Hematopoietic multipotent progenitor cell (in vitro differentiated cells): ENCODE measurements at places on chromosomes 5 and 9. TPM values are rescaled to one million over a fixed set of nuclear protein-coding genes. Genes with fewer than 3 reads are reported as not detected.

DNA sequence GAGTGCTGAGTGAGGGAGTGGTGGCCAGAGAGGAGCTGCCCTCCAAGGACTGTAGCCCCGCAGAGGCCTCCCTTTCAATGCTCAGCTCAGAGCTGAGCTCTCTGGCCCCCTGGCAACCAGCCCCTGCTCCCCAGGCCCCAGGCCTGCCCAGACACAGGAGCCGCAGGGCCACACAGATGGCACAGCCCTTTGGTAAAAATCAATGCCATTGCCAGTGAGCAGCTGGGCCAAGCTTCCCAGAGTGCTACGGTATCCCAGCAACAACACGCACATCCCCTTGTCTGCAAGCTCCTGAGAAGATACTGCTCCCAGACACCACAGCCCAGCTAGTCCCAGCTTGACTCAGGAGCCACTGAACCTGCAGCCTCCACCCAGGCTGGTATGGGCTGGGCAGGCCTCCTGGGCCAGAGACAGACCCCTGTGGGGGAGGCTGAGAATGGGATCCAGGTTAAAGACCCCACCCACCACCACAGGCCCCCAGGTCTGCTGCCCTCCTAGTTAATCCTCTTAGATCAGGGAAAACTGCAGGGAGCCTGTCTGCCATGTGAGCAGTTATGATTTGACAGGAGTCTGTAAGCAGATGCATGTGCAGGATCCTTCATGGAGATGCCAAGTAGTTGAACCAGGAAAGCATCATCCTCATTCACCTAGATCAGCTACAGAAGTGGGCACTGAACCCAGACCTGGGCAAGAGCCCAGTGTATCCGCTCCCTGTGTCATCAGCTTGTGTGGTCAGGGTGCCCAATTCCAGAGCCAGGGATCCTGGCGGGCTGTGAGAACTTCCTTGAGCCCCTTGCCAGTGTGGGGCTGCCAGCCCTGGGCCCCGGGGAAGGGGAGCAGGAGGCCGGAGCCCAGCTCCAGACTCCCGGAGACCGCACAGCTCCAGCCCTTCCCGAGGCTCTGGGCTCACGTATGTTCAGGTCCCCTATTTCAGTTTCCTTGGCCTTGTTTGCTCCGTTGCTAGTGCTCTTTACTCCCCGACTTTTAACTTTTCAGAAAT lies 26.7 kb upstream of the ADAMTS2 start:
- DNase-seq = no peak

DNA sequence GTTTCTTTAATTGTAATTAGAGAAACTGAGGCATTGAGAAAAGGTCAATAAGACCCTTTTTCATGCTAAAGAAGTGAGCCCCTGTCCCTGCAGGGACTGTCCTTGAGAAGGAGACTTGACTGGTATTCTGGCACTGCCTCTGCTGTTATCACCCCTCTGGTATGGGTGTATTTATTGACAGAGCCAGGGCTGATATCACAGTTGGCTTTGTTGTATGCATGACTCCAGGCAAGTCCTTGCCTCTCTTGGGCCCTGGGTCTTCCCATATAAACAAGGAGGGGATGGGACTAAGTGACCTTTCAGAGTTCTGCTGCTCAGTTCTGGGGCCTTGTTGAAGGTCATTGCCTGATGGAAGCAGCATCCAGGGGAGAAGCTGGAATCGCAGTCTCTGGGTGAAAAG lies 71.8 kb upstream of the PPARGC1B start:
- no peak for DNase-seq

DNA sequence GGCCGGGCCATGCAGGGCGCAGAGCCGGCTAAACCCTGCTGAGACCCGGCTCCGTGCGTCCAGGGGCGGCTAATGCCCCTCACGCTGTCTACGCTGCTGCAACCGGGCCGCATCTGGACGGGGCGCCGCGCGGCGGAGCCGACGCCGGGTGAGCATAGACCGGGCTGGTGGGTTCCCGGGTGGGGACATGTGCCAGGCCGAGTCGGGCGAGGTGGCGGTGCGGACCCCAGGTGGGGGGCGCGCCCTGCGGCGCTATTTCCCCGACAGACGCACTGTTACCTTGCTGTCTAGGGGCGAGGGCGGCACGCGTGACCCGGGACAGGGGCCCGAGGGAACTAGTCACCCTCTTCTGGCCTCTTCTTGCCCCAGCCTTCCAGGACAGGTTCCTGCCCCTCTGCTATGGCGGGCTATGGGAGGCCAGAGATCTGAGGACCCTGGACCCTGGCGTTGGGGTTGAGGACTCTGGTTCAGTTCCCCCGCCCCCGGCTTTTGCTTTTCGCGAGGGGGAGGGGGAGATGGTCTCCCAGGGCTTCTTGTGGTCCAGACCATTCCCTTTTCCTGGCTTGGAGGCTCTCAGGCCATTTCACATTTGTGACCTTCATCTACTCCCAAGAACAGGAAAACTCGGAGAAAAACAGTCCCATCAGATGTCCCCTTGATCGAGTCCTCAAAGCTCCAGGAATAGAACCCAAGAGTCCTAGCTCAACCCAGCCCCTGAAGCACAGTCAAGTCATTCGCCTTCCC lies 536 bp downstream of the SLC27A4 start:
- no peak for DNase-seq

DNA sequence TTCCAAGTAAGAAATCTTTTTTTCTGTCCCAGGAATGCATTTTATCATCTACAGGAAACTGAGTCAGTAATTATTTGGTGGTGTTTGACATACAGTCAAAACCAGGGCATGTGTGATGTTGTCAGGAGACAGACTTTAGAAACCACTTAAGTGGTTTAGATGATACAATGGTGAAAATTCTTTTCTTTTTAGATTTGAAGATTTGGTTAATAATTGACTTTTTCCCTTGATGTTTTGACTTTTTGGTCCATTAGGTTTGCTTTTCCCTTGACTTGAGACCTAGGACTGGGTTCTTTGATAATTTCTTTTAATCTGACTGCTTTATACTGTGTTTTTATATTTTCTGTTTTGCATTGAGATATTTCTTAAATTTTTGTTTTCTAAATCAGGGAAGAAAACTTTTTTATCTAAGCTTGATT lies 85.2 kb downstream of the RASGRF2 start:
- DNase-seq = no peak

DNA sequence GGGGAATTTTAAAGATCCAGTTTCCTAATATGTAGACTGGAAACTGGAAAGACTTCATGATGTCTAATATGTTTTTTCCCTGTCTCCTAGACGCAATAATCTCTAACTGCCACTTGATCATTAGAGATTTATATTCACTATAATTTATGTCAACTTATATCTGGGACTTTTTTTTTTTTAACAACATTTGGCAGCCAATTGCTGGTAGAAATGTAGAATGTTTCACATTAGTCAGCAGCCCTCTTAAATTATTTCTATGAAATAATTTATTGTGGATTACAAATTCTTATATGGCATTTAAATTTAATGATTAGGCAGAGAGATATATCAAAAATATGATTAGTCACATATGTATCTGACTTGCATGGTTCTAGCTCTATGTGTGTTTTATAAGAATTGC lies 48.2 kb downstream of the TMEM174 start:
- DNase-seq = no peak

DNA sequence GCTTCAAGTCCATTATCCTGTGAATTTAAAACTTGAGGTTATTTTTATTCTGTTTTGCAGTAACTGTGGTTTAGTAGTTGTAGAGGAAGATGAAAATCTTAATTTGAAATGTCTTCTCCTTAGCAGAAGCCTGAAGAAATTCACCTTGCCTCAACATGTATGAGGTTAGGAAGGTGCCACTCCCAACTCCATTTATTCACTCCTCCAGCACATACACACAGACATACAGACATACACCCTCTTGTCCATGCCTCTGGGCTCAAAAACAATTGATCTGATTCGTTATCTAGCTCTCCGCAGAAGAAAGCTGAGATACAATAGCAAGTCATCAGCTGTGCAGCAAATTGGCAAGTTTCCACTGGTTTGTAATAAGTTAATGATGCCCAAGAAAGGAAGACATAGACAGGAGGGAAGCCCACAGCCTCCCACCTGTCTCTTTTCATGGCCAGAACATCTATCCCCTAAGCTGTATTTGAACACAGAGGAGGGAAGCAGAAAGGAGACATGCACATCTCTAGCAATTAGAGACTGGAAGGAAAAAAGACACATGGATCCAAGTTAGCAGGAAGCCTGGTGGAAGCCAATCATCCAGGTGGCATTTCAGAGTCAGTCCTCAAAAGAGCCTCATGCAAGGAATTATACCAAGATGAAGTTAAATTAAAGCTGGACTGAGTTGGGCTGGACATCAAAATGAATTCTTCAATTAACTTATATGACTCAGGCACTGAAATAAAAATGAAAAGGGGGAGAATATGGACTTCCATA lies 257.9 kb downstream of the ASTN2 start:
- no peak for DNase-seq

DNA sequence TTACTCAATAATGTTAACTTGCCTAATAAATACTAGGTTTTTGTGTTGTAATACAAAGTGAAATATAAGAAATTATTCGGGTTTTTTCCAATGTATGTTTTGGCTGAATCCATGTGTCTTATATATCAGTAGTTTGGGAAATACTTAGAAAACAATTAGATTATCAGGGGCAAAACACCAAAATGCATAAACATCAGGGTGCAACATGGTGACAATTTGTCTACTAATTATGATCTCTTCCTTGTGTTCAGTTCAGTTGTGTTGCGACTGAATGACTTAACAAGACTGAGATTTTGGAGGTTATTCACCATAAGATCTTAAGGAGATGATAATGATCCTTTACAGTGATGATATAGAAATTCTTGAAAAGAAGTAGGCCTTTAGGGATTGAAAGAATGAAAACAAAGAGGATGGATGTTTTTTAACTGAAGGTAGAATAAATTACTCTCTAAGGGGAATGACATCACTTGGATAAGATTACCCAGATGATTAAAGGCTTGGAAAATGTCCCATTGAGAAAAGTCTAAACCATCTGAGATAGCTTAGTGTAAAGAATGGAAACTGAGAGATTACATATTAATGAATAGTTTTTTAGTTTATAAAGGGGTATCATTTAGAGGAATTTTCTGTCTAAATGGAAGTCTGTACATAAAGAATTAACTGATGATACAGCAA lies 415.8 kb downstream of the SPATA31D1 start:
- DNase-seq = no peak

DNA sequence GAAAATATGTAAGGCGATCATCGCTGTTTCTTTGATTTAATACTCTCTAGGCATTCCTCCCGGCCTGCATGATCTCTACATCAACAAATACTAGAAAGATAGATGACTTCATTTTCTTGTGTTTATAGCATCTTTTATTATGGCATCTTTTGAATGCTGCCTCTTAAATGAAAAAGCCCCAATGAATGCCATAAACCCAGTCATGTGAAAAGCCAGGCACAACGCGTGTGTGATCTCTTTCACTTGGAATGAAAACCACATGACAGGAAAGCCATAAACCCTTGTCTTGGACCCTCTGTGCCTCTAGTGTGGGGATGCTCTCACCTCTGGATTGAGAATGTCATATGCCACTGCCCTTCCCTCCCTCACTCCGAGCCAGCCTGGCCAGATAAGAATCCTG lies 476.2 kb downstream of the SEMA5A start:
- DNase-seq = no peak

DNA sequence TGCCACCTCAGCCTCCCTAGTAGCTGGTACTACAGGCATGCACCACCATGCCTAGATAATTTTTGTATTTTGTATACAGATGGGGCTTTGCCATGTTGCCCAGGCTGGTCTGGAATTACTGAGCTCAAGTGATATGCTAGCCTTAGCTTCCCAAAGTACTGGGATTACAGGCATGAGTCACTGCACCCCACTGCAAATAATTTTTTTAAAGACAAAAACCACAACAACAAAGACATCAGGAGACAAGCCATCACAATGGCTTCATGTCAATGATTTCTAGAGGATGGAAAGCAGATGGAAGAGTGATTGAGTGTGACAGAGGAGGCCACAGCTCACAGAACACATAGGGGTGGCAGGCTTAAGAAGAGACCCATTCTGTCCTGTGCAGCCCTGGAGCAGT lies 97.9 kb upstream of the PCSK1 start:
- no peak for DNase-seq

DNA sequence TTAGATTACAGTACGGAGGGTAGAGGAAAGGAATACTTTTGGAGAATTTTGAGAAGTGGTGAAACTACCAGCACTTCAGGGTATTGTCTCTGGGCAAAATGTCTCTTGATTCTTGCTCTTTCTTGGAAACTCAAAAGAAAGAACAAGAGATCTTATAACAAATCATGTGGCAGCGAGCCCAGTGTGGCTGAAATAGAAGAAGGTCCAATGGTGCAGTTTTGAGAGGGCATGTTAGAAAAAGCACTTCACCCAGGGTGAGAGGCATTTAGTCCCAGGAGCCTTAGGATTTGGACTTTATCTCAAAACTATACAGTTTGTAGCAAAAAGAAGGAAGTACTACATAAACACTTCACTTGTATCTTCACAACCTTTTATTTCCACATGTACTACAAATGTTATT lies 39.4 kb downstream of the NNT start:
- DNase-seq = no peak

UBE2D2 gene
- total RNA-seq = 36.6 TPM

PTGS1 gene
- 49.8 TPM for total RNA-seq

CDH9 gene
- 2.7 TPM for total RNA-seq
